ENCODE measurements at places on chromosomes 11 and 22.

DNA sequence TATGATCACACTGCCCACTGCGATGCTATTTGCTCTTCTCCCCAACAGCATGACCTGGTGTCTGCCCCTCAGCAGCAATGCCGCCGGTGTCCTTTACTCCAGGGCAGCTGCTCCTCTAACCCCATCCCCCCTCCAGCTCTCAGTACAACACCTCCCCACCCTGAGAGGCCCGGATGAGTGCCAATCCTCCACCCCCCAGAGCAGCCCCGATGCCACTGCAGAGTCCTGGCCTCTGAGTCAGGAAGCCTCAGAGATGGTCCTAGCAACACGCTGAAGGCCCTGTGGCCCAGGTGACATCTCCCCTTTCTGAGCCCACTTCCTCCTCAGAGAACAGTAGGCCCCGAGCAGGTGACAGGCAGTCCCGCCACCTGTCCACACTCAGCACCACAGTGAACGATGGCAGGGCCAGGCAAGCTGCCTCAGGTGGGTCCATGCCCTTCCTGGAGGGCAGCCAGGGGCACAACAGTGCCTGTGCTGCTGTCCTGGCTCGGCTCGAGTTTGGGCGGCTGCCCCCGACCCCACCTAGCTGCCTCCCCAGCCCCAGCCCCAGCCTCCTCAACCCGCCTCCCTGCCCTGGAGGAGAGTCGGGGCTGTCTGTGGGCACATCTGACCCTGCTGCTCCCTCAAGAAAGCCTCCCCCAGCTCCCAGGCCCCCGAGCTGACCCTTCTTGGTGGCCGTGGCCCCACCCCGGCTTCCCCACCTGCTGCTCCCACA, 3.9 kb upstream of the NDUFS8 start:
- DNase-seq, result no peak

DNA sequence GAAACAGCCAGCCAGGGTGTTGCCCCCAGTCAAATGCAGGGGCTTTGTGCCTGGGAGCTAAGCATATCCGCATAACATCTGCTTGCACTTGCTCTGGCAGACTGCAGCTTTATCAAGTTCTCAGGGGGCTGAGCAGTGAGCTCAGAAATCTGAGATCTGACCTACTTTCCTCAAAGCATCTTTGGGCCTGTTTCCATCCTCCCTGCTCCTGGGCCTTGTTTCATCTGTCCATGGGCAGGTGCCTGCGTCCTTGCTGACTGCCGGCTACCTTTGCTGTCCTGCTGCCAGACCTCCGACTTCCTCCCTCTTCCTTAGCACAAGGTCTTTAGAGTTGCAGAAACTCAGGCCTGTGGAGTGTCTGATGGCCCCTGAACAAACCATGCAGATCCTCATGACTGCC, 131.2 kb upstream of the B3GAT1 start:
- DNase-seq, result no peak

- peak; percentile 14 for DNase-seq
These were observed 65.0 kb upstream of the HMGXB4 start for GRCh38 chr22:35192129-35192918.

GRCh38 chr11:122167100-122167499, 51.1 kb upstream of the BLID start:
- DNase-seq, result peak; percentile 86

DNA sequence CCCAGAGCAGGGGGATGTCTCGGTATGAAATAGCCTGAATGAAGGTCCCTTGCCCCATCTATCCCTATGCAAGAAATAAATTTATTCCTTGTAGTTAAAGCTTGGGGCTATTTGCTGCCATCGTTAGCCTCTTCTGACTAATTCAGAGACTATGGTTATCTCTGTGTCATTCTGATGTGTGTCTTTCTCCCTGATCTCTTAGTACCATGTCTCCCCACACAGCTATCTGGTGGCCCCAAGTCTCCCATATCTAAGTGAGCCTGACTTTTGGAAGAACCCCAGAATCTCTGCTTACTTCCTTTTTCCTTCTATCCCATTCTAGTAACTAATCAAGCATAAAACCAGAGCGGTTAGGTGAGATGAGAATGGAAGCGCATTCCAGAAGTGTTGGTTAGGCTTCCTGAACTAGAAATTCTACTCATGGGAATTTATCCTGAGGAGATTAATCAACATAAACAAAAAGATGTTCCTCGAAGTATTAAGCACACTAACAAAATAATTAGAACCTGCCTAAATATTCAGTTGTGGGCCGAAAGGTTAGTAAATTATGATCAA, 71.4 kb upstream of the BMAL1 start:
- no peak for DNase-seq

- DNase-seq, result peak; percentile 91
These were observed 8.8 kb upstream of the UBASH3B start for GRCh38 chr11:122646549-122647340.

DNA sequence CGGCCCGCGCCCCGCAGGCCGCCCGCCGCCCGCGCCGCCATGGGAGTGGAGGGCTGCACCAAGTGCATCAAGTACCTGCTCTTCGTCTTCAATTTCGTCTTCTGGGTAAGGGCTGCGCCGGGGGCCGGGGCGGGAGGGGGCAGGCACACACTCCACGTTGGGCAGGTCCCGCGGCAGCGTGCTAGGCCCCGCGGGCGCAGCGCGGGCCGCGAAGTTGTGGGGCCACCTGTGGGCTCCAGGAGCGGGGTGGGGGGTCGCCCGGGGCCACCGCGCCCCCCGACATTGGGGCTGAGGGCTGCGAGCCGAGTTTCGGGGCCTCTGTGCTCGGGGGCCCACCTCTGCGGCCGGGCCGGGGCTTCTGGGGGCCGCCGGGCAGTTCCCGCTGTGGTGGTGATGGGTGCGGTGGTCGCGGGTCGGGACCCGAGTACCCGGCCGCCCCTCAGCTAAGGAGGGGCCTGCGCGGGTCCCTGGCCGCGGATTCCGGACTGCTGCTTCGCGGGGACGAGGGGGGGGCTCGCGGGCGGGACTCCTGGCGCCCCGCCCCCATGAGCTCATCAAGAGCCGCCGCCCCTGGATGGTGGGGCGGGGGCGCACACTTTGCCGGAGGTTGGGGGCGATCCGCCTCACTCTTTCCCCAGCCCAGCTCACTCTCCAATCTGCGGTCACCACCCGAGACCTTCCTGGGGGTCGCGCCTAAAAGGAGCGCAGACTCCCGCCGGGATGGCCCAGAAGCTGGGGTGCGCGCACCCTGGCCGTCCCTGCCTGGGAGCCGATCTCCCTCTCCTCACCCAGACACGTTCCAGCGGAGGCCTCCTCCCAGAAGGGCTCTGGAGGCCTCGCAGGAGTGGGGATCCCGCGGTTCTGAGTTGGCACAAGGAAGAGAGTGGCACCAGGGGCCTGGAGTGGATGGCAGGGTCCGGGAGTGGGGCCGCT, 667 bp downstream of the CD81 start:
- DNase-seq, result peak; percentile 45

DNA sequence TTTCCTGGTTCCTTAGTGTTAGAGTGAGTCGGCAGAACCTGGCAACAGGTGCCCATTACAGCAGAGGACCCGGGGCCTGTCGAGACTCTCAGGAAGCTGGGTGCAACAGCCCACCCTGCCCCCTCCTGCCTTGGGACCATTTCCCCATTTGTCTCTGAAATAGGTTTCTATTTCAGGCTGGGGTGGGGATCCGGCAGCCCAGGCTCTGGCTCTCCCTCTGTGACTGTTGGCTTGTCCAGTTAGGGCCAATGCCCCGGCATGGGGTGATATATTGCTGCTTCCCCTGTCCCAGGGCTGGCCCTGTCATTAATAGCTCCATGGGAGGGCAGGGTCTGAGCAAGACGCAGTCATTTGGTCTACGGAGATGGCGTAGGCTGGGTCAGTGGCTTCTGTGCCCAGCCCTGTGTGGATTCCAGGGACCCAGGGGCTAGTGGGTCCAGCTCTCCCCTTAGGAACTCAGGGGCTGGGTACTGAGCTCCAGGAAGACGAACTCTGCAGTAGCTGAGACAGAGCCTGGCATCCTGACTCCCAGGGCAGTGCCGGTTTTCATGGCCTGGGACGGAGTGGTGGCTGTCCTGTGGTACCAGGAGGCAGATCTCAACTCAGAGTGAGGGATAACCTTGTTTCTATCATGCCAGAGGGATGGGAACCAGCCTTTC, 2.7 kb downstream of the P2RY6 start:
- DNase-seq, result no peak

DNA sequence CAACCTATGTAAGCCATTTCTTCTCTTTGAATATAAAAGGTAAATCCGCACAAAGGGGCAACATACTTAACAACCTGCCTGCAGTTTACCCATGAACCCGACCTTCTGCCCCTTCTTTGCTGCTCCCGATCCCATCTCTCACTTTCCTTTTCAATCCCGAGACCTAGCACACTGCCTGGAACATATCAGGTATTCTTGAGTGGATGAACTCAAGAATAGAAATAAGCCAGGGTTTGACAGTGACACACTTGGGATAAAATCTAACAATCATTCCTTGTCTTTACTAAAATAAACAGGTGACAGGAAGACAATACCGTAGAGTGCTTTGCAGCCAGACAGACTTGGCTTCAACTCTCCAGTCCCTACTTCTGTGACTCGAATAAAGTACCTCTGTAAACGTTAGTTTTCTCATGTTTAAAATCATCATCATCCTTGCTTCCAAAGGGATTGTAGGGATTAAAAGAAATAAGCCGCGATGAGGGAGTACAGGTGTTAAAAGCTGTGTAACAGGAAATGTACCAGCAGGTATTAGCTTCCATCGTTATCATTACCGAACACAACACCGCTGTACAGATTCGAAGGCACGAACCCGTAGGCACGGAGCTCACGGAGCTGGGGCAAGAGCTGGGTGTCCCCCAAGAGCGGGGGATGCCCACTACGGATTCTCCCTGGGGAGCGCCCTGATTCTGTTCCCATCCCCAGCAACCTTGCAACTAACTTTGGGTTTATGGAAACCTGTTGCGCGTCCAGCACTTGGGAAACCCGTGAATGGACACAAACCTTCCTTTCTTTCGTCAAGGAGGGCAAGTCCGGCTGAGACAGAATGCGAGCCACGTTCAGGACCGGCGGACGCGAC, 720 bp downstream of the UFD1 start:
- no peak for DNase-seq

DNA sequence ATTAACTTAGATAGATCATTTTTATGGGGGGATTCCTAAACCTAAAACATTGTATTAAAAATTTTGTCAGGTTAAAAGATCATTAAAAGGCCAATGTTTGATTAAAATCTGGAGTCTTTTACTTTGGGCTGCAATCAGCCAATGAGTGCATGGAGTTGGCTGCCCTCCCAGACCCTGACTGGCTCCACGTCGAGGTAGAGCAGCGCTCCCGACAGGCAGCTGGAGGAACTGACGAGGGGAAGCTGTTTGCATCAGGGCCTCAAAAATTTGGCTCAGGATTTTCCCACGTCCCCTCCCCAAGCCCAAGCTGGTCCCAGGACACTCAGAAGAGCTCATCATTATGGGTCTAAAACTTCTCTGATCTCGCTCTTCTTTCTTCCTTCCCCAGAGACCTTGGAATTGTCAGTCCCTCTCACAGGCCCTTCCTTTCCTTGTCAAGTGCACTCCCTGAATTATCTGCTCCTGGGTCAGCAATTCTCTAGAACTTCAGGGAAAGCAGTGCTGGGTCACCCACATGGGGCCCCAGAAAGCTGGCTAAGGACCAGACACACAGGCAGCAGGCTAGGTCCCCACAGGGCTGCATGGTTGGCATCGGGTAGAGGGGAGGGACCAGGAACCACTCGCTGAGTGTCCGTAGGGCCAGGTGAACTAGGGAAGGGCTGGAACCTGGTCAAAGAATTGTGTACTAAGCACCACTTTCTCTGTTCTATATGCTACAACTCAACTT, 119.6 kb upstream of the IGLL5 start:
- peak; percentile 21 for DNase-seq

GRCh38 chr11:12678092-12678491, 3.9 kb downstream of the TEAD1 start:
- no peak for DNase-seq

Measured in fibroblast of lung (primary cell).